ENCODE measurements at places on chromosomes 6 and 20.

- DNase-seq: no peak
Observed at GRCh38 chr6:139868576-139868975, 494.1 kb upstream of the CITED2 start.

DNA sequence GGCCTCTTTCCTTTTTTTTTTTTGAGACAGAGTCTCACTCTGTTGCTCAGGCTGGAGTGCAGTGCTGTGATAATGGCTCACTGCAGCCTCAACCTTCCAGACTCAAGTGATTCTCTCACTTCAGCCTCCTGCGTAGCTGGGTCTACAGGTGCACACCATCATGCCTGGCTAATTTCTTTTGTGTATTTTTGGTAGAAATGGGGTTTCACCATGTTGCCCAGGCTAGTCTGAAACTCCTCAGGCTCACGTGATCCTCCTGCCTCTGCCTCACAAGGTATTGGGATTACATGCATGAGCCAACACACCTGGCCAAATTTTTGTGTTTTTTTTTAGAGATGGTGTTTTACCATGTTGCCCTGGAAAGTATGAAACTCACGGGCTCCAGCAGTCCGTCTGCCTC, 29.3 kb downstream of the SRC start:
- no peak for DNase-seq

DNA sequence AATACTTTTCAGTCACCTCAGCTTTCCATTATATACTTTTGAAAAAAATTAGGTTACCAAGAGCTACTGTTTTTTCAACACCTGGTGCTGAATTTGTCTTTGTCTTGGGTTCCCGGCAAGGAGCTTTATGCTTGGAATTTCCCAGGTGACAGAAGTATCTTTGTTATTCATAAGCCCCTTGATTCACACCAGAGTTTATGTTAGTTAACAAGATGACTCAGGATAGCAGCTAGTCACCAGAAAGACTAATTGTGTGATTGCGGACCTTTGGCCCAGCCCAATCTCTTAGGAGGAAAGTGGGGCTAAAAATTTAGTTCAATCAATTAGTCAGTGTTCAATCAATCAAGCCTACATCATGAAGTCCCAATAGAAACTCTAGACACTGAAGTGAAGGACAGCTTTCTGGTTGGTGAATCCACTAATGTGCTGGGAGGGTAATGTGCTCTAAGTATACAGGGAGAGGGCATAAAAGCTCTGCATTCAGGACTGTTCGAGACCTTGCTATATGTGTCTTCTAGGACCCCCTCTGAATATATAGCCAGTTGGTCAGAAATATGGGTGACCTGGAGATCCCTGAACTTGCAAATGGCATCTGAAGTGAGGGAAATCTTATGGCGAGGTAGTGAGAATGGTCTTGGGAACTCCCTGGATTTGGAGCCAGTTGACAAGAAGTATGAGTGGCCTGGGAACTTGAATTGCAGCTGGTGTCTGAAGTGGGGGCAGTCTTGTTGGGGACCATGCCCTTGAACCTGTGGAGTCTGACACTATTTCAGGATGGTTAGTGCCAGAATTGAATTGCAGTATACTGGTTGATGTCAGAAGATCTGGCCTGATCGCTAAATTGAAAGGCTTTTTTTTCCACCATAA, 16.2 kb downstream of the TMEM30A start:
- DNase-seq: no peak

GRCh38 chr6:16295060-16295459, 56.7 kb downstream of the GMPR start:
- no peak for DNase-seq

Measured in lower lobe of right lung (tissue), 2 donors.